IPS DF 19.7 (cell line): ENCODE measurements at places on chromosomes 1 and 21.

- DNase-seq, result no peak
Observed at GRCh38 chr1:214004795-214005194, 17.0 kb downstream of the PROX1 start.

DNA sequence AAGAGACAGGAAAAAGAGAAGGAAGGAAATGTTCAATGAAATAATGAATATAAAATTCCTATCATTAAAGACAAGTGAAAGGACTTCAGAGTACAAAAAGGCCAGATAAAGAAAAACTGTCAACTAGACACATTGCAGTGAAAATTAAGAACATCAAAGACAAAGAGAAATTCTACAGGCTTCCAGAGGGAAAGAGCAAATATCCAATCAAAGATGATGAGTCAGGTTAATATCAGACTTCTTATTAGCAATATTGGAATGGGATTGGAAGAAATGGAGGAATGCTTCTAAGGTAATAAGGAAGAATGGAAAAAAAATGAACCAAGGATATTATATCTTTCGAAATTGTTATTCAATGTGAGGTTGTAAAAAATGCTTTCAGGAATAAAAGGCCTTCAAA is 7.8 kb downstream of the PLA2G2A start:
- DNase-seq, result no peak

GRCh38 chr21:42461881-42462877 is 33.8 kb downstream of the RSPH1 start:
- DNase-seq, result no peak

- no peak for DNase-seq
Observed at GRCh38 chr1:185238447-185238846, 78.6 kb downstream of the IVNS1ABP start.

DNA sequence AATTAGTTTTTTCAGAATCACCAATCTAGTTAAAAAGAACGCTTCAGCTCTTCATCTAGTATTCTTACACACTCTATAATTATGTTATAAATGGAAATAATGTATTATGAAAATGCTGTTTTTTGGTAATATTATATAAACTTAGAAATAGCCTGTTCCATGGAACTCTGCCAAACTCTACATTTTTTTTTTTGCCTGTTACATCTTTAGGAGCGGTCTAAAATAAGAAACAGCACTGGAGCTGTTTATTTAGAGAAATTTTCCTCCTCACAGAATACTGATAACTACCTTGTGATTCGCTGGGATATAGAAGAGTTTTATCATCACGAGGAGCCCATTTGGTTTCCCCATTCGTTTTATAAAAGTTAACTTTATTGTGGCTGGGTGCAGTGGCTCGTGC is 58.5 kb downstream of the PKN2 start:
- no peak for DNase-seq

DNA sequence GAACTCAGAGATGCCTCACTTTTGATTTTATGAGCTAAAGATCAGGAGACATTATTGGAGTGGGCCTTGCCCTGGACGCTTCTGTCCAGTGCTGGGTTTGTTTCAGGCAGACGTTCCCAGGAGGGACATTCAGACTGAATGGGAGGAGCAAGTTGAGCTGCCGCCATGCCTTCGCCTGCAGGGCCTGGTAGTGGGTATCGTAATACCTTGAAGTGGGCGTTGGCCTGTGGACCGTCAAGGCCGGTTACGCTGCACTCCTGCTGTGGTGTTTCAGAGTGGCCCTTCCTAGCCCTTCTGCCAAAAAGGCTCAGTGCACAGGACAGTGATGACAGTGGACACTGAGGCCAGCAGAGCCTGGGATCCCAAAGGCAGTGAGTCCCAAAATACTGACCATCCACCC is 1.6 kb downstream of the FAM3B start:
- DNase-seq, result no peak

GRCh38 chr1:236800002-236800620 is 5.0 kb downstream of the MTR start:
- no peak for DNase-seq

- DNase-seq, result no peak
Observed at GRCh38 chr1:113981962-113982931, 3.0 kb downstream of the OLFML3 start.

DNA sequence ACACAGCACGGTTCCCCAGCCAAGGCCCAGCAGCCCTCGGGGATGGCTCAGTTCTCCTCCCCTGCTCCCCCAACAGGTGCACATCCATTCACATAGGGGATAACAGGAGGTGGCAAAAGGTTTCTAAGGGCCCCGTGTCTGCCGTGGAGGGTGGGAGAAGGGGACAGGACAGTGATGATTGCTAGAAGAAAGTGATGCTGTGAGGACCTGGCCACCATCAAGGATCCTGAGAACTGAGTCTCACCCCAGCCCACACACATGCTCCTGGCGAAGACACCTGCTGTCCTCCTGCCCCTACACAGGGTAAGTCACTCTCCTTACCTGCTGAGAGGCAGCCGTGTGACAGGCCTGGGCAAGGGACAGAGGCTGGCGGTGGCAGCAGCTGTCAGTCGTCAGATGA is 54.5 kb downstream of the GNG4 start:
- DNase-seq, result no peak

DNA sequence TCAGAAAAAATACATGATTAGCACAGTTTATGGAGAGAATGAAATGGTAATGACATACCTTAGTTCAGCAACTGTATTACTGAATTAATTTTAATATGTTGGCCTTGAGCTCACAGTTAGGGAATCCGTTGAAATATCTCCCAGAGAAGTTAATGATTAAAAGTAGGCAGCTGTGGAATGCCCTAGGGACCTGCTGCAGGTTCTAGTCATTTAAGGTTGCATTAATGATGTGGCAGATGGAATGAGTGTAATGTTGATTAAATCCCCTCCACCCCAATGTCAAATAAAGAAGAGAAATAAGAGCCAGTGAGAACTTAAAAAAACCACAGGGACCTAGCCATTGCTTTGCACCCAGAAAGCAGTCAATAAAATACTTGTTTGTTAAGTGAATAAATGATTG is 40.3 kb upstream of the TRIM45 start:
- DNase-seq, result no peak

DNA sequence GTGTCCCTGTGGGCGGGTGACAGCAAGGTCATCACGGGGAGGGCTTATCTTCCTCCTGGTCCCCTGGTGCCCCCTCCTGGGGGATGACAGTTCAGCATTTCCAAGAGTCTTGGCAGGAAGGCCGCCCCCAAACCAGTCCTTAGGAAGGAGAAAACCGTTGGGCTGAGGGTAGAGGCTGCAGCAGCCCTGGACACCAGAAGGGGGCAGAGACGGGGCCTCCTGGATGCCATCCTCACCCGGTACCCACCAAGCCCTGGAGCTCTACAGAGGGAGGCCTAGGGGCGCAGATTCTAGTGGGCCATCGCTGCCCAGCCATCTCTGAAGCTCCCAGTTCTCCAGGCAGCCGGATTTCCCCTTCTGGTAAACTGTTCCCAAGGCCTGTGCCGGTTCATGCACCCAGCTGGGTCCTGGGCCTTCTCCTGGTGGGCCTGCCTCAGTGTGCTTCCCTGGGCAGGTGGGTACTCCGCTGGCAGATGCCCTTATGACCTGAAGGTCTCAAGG is 14.8 kb upstream of the ZNF669 start:
- peak; percentile 69 for DNase-seq

- no peak for DNase-seq
Observed at GRCh38 chr1:46508757-46509156, 19.1 kb downstream of the DMBX1 start.

DNA sequence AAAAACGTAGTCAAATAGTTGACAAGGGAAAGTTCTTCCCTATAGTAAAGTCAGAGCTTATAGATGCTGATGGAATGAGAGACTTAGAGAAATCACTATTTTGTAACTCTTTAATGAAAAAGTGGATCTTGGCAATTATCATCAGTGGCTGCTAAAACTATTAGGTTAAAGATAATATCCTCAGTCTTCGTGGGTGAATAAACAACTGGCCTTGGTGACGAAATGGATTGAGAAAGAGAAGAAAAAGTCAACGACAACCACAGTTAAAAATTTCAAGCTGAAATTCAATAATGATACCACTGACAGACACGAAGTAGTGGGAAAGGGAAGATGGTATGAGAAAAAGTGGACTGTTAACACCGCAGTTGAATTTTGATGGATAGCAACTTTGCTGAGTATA is 90.0 kb upstream of the GNG4 start:
- DNase-seq, result no peak

DNA sequence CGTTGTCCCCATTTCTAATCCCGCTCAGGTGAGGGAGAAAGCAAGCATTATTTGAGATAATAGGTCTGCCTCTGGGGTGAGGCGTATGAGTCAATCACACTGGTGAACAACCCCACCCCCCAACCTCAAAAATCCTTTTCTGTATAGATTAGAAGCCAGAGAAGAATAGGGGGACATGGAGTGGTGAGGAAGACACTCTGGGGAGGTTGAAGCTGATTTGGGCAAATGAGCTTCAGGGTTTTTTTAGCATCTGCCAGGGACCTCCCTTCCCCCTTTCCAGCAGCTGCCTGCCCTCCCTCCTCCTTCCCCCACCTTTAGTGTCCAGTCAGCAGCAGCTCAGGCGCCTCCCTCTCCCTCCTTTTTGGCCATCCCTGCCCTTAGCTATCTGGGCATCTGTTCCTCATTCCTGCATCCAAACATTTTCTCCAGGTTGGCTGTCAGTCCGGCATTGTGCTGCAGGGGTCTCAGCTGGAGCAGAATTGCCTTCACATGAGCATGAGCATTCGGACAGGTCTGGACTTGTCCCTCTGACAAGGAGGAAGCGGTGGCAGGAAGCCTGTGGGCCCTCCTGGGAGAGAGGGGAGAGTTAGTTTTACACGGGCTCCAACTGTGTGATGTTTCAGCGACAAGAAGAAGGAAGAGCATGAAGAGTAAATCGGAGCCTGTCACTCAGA is 30.8 kb upstream of the PTGFRN start:
- DNase-seq, result peak; percentile 57

- DNase-seq, result peak; percentile 59
Observed at GRCh38 chr1:208475951-208476845, 232.0 kb upstream of the PLXNA2 start.

- DNase-seq, result no peak
Observed at GRCh38 chr1:32336591-32336932, 529 bp upstream of the MARCKSL1 start.

GRCh38 chr1:39422614-39423013 is 68.8 kb upstream of the BMP8A start:
- DNase-seq, result no peak

DNA sequence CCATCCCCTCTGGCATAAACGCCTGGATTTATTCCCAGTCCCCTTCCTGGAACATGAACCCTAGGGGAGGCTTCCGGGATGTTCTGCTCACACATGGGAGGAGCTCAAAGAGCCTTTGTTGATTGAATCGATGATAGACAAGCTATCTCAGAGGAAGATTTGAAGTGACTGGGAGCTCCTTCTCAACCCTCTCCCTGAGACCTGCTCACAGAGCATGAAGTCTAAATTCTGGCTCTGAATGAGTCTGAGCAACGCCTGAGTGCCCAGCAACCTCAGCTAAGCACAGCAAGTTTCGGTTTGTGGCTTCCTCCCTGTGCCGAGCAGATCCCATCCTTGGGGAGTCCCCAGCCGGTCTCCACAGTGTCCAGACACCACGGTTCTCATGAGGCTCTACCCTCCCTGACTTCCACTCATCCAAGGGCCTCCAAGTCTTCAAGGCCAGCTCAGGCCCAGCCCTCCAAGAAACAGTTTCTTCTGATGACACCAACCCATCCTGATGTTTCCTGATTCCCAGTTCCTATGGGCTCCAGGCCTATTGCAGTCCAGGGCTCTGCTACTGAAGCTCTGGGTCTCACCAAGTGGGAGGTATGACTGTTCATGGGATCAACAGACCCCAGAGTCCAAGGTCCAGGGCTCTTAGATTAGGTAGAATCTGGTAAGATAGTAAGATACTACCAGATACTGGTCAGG is 190.8 kb downstream of the DYRK1A start:
- no peak for DNase-seq

GRCh38 chr1:29706936-29707335 is 470.6 kb downstream of the PTPRU start:
- peak; percentile 50 for DNase-seq

GRCh38 chr1:39689214-39689613 is 2.0 kb downstream of the HPCAL4 start:
- DNase-seq, result no peak

GRCh38 chr1:226903819-226904716 is 33.7 kb downstream of the PSEN2 start:
- DNase-seq, result no peak

- DNase-seq, result no peak
Observed at GRCh38 chr1:175848329-175848728, 104.9 kb upstream of the TNR start.

- DNase-seq, result no peak
Observed at GRCh38 chr1:87926921-87927320, 598.2 kb downstream of the LMO4 start.

- no peak for DNase-seq
Observed at GRCh38 chr1:2419416-2419815, 7.1 kb upstream of the PEX10 start.

- DNase-seq, result no peak
Observed at GRCh38 chr1:26915204-26915842, 1.5 kb upstream of the NR0B2 start.

DNA sequence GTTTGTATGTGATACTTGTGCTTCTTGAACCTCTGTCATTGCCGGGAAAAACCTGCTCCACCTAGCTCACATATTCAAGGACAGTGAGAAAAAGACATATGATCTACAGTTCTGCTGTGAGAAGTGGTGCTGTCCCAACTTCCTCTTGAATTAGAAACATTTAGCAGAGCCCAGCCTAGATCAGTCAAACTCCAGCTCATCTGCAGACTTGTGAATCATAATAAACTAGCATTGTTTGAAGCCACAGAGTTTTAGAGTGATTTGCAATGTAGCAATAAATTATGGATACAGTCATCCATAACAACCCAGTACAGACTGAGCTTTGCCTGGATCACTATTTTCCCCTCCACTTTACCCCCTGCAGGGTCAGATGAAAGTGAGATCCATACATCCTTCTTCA is 497.8 kb downstream of the PLA2G4A start:
- DNase-seq, result no peak

- DNase-seq, result no peak
Observed at GRCh38 chr1:246037832-246038231, 469.2 kb downstream of the SMYD3 start.

DNA sequence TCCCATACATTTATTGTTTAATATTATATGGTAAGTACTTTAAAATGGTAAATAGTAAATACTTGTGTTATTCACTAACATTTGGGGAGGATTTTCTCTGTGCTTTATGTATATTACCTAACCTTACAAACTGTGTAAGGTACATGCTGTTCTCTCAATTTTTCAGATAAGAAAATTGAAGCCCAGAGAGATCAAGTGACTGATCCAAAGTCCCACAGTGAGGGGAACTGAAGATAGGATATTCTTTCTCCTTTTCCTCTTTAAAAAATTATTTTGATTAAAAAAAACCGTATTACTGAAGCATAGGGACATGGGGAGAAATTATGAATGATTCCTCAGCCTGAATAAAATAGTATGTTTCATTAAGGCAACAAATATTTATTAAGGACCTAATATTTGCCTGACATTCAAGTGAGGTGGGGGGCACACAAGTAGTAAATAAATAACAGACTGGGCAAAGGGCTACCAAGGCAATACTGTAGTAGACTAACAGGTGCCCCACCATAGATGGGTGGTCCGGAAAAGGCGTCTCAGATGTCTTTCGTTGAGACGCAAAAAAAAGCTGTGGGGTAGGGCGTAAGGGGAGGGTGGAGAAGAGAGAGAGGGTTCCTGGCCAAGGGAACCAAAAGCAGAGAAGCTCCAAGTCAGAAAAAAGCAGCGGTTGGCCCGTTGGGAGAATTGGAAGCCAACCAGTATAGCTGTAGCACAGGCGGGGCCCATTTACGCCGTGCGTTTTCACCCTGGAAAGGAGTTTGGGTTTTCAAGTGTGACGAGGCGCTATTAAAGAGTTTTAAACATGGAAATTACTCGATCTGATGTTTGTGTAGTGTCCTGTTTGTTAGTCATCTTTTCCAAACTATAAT is 944 bp upstream of the AGO3 start:
- DNase-seq, result no peak
